ENCODE measurements at places on chromosomes 2 and 18.

DNA sequence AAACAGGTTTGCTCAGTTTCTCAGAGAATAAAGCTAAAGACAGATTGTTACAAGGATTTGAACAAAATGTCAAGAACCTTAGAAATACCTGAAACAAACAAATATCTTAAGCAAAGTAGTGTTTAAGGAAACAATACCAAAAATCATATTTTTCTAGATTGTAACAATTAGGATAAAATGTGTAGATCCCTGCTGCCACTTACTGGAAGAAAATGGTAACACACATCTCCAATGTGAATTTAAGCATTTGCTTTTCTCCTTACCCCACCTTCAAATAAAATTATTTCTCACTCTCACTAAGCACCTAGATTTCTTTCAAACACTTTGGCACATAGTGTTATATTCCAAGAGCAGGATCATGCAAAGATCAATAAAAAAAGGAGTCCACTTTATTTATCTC lies 34.9 kb downstream of the SUCLG1 start:
- peaks cover 2% of the 10 kb centered on the region for H3K27me3 ChIP-seq
- H3K4me3 ChIP-seq = no peak overlapping the region
- H3K36me3 ChIP-seq = peaks cover 26% of the 10 kb centered on the region
- DNase-seq = no peak

- peaks cover 2% of the 10 kb centered on the region for H3K4me1 ChIP-seq
- no peak overlapping the region for H3K4me3 ChIP-seq
- peaks cover 4% of the 10 kb centered on the region for H3K36me3 ChIP-seq
- no peak overlapping the region for H3K27ac ChIP-seq
- no peak for DNase-seq
- H3K27me3 ChIP-seq = peaks cover 3% of the 10 kb centered on the region
Observed at GRCh38 chr2:17599617-17600016, 59.1 kb downstream of the VSNL1 start.

DNA sequence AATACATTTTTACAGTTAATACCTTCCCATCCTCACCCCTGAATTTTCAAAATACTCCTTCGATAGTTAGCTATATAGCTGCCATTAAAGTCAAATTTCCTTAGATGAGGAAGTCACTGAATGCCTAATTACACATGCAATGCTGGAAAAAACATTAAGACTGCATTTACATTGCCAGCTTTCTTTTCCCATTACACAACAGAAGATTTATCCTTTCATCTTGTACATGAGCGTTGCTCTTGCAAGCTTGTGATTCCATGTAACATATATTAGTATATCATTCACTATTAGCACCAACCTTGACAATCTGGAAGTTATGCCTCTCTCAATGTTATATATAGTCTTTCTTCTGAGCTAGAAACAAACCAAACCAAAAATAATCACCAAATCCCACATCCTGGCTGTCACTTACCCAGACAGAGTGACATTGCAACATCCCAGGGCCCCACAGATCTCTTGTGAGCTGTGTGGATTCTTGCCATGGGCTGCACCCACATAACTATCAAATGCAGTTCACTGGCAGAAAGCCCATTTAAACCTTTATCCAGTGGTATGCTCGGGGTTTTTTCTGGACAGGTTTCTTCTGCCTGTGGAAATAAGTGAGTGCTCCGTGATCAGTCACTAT lies 79.2 kb upstream of the PAPOLG start:
- H3K27ac ChIP-seq = no peak overlapping the region
- no peak for DNase-seq
- H3K4me3 ChIP-seq = no peak overlapping the region
- H3K4me1 ChIP-seq = no peaks in the 10 kb centered on the region
- H3K36me3 ChIP-seq = no peaks in the 10 kb centered on the region

GRCh38 chr2:29847886-29848285 lies 73.5 kb downstream of the ALK start:
- DNase-seq = no peak
- H3K27ac ChIP-seq = no peak overlapping the region
- H3K27me3 ChIP-seq = no peaks in the 10 kb centered on the region
- peaks cover 3% of the 10 kb centered on the region for H3K4me1 ChIP-seq

DNA sequence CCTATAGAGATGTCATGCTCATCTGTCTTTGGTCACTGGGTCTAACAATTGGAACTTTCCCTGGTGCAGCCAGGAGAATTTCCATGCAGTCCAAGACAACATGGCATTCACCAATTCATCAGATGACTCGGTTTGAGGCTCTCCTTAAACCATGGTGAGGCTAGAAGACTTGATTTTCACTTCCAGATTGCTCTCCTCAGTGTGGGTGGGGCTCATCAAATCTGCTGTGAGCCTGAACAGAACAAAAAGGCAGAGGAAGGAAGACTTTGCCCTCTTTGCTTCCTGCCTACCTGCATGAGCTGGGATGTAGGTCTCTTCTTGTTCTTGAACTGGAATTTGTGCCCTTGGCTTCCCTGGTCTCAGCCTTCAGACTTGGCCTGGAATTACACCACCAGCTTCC lies 203.4 kb upstream of the TRIB2 start:
- no peak for DNase-seq
- no peaks in the 10 kb centered on the region for H3K27me3 ChIP-seq
- no peaks in the 10 kb centered on the region for H3K36me3 ChIP-seq
- no peak overlapping the region for H3K4me3 ChIP-seq
- H3K4me1 ChIP-seq = peaks cover 3% of the 10 kb centered on the region
- no peak overlapping the region for H3K27ac ChIP-seq
